ENCODE measurements at places on chromosomes 16 and 17. TPM values are rescaled to one million over a fixed set of nuclear protein-coding genes. Genes with fewer than 3 reads are reported as not detected.

Gene NME2
- 725 TPM for total RNA-seq

Gene CNTNAP4
- total RNA-seq, result not detected

Gene MYH1
- total RNA-seq, result 0.11 TPM

Gene OR3A3
- total RNA-seq, result not detected

Gene GUCY2D
- total RNA-seq, result 0.22 TPM

Gene TNFSF13
- not detected for total RNA-seq

- H3K27ac ChIP-seq, result no peak overlapping the region
- H3K27me3 ChIP-seq, result no peaks in the 10 kb centered on the region
- no peaks in the 10 kb centered on the region for H3K36me3 ChIP-seq
- H3K4me1 ChIP-seq, result peaks cover 52% of the 10 kb centered on the region
- DNase-seq, result no peak
- H3K4me3 ChIP-seq, result no peak overlapping the region
Measured at GRCh38 chr17:50688245-50688644, 19.5 kb downstream of the ANKRD40 start.

GRCh38 chr17:14407541-14407940, 106.7 kb downstream of the HS3ST3B1 start:
- H3K27ac ChIP-seq, result no peak overlapping the region
- H3K27me3 ChIP-seq, result no peaks in the 10 kb centered on the region
- H3K4me1 ChIP-seq, result no peaks in the 10 kb centered on the region
- H3K36me3 ChIP-seq, result no peaks in the 10 kb centered on the region
- DNase-seq, result no peak

DNA sequence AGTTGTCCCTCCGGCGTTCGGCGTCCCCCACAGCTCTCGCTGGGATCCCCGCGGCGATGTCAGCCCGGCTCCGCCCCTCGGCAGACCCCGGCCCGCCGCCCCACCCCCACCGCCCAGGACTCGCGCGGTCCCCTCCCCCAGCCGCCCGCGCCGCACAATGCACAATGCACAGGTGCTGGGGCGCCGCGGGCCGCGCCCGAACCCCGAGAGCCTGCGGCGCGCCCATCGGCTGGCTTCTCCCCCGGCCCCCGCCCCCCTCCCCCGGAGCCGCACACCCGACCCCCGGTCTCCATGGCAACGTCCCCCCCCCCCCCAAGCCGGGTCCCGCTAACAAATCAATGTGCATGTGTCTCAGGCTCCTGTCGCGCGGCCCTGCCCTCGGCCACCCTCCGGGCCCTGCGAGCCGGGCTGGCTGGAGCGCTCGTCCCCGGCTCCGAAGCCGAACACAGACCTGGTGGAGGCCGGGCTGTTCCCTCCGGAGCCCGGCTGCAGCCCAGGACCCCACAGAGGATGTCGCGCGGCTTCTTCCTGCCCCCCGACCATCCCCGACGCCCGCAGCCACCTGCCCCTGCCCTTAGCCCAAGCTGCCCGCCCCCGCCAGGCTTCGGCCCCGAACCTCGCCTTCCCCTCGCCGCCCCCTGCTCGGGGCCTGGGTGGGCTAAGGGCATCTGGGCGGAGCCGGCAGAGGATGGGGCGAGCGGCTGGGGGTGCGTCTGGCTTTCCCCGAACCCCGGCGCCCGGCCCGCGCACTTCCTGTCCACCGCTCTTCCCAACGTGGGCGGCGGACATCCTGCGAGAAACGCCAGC, 818 bp upstream of the CBX8 start:
- H3K27ac ChIP-seq, result no peak overlapping the region
- H3K27me3 ChIP-seq, result peaks cover 49% of the 10 kb centered on the region
- no peaks in the 10 kb centered on the region for H3K36me3 ChIP-seq
- DNase-seq, result peak; percentile 40
- peak overlapping the region; percentile 77 for H3K4me3 ChIP-seq

- H3K27ac ChIP-seq, result peak overlapping the region; percentile 63
- peaks cover 12% of the 10 kb centered on the region for H3K4me1 ChIP-seq
- peak; percentile 56 for DNase-seq
- no peaks in the 10 kb centered on the region for H3K36me3 ChIP-seq
- no peaks in the 10 kb centered on the region for H3K27me3 ChIP-seq
Measured at GRCh38 chr16:88705801-88706228, 393 bp downstream of the RNF166 start.

- H3K27me3 ChIP-seq, result no peaks in the 10 kb centered on the region
- H3K4me1 ChIP-seq, result peaks cover 56% of the 10 kb centered on the region
- no peak overlapping the region for H3K4me3 ChIP-seq
- H3K36me3 ChIP-seq, result peaks cover 22% of the 10 kb centered on the region
Measured at GRCh38 chr17:40459636-40460603, 16.7 kb downstream of the IGFBP4 start.

DNA sequence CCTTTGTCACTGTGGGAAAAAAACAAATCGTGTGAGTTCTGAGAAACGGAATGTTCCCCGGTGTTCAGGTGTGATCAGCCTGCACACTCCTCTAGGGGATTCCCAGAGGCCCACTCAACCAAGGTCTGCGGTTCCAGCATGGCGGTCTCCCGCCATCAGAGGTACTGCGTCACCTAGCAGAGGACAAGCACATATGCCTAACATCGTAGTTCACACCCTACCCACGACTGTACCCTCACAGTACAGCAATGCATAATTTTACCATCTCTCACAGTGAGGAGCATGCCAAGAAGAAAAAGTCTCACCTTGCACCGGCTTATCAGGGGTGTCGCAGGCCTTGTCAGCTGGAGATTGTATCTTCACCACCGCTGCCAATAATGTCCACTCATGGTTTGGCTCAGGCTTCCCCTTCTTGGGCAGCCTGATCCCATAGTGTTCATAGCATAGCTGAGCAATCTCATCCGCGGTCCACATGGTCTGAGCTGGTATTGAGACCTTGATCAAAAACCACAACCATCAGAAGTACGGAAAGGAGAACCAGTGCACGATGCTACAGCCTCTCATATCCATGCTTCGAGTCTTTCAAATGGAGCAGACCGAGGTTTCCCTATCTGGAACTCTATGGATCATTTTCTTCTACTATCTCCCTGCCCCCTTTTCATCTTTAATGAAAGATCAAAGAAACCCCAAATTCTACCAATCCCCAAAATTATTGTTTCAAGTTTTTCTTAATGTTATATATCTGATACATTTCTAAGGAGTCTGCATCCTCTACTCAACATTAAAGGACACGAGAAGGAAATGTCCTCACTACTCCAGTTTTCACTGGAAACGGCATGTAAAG, 2.5 kb downstream of the ADAT1 start:
- no peaks in the 10 kb centered on the region for H3K27me3 ChIP-seq
- H3K36me3 ChIP-seq, result peaks cover 20% of the 10 kb centered on the region
- peaks cover 18% of the 10 kb centered on the region for H3K4me1 ChIP-seq

DNA sequence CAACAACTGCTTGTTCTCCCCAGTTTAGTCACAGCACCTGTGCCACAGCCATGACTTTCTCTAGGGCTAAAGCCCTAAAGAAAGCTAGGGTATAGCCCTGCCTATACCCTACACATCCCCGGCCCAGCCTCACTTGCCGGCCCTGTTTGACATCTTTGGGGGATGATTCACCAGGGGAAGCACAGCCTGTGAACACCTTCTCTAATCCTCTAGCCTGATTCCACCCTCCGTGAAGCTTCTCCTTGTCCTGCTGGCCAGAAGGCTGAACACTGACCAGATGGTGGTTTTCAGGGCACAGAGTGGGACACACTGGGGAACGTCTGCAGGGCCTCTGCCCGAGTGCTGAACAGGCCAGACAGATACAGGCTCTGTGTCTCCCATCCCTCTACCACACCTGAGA, 6.0 kb downstream of the CLEC16A start:
- H3K4me1 ChIP-seq, result peaks cover 35% of the 10 kb centered on the region
- DNase-seq, result peak; percentile 33
- H3K27me3 ChIP-seq, result no peaks in the 10 kb centered on the region
- H3K27ac ChIP-seq, result no peak overlapping the region
- no peaks in the 10 kb centered on the region for H3K36me3 ChIP-seq

DNA sequence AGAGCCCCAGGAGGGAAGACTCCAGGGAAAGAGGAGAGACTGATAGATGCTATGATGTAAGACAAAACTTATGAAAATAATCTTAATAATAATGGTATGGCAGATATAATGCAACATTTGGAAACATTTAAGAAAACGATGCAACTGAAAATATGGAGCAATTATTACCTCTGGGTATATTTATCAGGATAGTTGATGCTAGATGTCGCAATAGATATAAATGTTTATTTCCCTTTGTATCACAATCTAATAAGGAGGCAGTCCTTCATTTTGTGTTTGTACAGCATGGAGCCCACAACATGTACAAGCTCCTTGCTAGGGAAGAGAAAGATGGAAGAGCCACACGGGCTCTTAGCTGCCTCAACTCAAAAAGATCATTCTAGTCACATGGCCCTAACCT, 101.1 kb upstream of the TMEM132E start:
- H3K4me1 ChIP-seq, result no peaks in the 10 kb centered on the region
- no peak overlapping the region for H3K4me3 ChIP-seq
- DNase-seq, result no peak
- no peaks in the 10 kb centered on the region for H3K36me3 ChIP-seq

GRCh38 chr17:75450270-75450669, 6.2 kb upstream of the TMEM94 start:
- H3K4me3 ChIP-seq, result no peak overlapping the region
- H3K27me3 ChIP-seq, result no peaks in the 10 kb centered on the region
- H3K4me1 ChIP-seq, result no peaks in the 10 kb centered on the region
- H3K36me3 ChIP-seq, result no peaks in the 10 kb centered on the region
- no peak for DNase-seq

GRCh38 chr17:38591759-38592241, 14.0 kb downstream of the SRCIN1 start:
- no peak overlapping the region for H3K4me3 ChIP-seq
- peaks cover 23% of the 10 kb centered on the region for H3K27me3 ChIP-seq
- no peak overlapping the region for H3K27ac ChIP-seq
- peak; percentile 66 for DNase-seq
- peaks cover 9% of the 10 kb centered on the region for H3K4me1 ChIP-seq
- H3K36me3 ChIP-seq, result no peaks in the 10 kb centered on the region

DNA sequence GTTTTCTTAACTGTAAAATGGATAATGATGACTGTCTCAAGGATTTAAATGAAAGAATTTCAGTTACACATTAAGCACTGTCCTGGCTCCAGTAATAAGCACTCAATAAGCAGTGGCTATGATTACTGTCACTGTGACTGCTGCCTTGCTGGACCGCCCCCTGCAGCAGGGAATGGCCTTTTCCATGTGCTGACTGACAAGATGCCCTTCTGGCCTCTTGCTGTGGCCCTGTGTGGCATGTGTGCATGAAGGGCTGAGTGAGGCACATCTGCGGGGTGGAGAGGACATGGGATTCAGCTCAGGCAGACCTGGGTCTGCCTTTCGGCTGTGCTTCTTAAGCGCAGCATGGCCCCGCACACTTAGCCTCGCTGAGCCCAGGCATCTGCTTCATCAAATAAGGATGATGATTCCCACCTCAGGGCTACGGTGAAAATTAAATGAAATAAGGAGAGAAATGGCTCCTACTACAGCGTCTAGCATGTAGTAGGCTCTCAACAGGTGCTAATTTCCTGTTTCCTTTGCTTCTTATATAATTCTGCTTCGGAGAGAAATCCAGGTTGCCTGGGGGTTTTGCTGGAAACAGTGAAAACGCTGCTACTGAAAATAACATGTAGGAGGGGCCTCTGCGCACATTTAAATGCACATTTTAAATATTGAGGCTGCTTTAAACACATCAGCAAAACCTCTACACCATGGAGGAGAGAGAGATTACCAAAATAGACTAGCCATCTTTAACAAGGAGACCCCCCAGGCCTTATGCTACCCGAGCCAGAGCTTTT, 183.9 kb downstream of the PARN start:
- no peak overlapping the region for H3K4me3 ChIP-seq
- no peaks in the 10 kb centered on the region for H3K27me3 ChIP-seq
- no peak overlapping the region for H3K27ac ChIP-seq

DNA sequence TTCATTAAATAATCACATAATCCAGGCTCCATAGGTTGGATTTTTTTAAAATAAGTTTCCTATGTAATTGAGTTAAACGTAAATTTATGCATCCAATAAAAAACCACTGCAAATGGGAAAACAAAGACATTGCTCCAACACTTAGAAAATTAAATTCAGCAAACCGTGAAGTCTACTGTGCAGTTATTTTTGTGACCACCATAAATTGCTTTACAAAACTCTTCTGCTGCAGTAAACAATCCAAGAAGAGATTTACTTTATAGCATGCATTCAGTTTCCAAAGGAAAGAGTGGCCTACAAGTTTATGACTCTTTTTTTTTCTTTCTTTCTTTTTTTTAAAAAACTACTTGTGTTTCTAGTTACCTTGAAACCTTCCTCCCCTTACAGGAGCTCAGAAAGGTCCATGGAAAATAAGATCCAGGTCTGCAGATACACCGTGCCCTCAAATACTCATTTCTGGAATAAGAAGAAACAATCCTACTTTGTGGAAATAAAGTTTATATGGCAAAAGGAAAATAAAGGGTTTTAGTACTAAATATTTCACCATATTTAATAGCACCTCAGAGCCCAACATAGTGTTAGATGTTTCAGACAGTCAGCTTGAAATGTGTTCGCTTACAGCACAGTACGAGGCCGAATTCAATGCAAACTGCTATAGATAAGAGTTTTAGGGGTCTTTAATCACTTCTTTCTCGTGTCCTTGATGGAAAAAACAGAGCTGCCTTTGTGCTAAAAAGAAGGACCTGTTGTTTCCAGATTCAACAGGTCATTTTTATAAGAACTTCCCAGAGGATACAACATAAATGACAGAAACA, 3.2 kb downstream of the HS3ST3A1 start:
- H3K36me3 ChIP-seq, result peaks cover 5% of the 10 kb centered on the region
- H3K27me3 ChIP-seq, result no peaks in the 10 kb centered on the region
- peak overlapping the region; percentile 98 for H3K4me3 ChIP-seq
- DNase-seq, result no peak
- peak overlapping the region; percentile 74 for H3K27ac ChIP-seq

- H3K4me3 ChIP-seq, result no peak overlapping the region
- DNase-seq, result peak; percentile 42
- H3K27ac ChIP-seq, result peak overlapping the region; percentile 13
- no peaks in the 10 kb centered on the region for H3K36me3 ChIP-seq
- peaks cover 4% of the 10 kb centered on the region for H3K4me1 ChIP-seq
- H3K27me3 ChIP-seq, result no peaks in the 10 kb centered on the region
Measured at GRCh38 chr16:239948-240277, 5.3 kb downstream of the FAM234A start.

GRCh38 chr16:106623-107324, 28.7 kb downstream of the MPG start:
- H3K36me3 ChIP-seq, result peaks cover 12% of the 10 kb centered on the region
- DNase-seq, result peak; percentile 90
- no peaks in the 10 kb centered on the region for H3K4me1 ChIP-seq
- no peak overlapping the region for H3K27ac ChIP-seq
- no peak overlapping the region for H3K4me3 ChIP-seq

All from GM23248 (cell line).